ENCODE measurements at places on chromosomes 5 and 9.

DNA sequence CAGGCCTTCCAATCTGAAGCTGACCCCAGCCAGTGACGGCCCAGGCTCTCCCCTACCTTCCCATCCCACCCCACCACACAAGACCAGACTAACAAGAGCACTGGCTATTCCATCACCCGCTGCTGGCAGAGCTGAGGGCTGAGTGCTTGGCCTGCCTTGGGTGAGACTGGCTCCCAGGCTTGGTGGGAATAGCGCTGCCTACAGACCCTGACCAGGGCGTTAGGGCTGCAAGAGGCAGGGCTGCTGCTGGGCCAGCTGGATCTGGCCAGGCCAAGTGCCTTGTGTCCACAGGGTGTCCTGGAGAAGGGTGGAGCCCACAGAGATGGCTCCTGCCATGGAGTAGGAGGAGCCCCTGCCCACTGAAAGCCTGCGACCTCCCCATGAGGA is 31.6 kb upstream of the ANGPTL2 start:
- DNase-seq, result peak; percentile 21

DNA sequence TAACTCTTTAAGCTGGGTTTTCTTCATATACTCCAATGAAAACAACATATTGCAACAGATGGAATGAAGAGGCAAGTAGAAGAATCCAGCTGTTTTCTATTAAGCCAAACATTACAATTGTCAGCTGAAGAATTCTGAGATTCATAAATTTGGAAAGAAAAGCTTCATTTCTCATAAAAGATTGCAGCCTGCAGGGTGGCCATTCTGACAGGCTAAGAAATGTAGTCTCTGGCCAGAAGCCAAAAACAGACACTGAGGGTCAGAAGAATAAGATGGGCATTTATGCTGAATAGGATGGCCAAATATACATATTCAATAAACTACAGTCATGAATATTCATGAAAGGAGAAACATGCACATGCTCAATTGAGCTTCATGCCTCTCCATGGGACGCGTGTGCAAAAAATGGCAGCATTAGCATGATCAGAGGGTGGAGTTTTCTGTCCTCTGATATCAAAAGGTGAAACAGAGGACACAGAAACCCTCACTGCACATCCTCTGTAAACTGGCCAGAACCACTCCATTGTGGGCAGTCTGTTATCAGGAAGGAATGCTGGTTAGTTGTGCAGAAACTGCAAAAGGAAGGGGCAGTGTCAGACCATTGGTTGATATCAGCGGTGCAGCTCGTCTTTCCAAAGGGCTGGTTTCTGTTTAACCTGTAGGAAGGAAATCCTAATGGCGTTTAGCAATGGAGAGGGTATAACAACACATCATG is 50.2 kb downstream of the FXN start:
- no peak for DNase-seq

DNA sequence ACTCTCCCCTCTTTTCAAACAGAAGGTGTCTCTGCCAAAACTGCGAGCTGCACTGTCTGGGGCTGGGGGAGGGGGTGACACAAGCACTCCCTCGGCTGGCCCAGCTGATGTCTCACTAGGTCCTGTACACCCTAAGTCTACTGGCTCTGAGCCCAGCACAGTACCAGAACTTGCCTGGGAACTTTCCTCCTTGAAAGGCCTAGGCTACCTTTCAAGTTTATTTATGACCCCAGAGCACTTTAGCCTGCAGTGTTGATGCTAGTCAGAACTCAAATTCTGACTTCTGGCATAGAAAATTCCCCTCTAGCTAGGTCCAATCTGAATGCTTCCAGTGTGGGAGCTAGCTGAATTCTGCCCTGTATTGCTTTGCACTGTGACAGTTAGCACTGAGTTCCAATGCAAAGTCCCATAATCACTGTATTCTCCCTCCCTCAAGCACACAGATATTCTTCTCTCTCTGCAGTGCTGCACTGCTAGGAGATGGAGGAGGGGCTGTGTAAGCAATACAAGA is 10.5 kb downstream of the LURAP1L start:
- DNase-seq, result no peak

DNA sequence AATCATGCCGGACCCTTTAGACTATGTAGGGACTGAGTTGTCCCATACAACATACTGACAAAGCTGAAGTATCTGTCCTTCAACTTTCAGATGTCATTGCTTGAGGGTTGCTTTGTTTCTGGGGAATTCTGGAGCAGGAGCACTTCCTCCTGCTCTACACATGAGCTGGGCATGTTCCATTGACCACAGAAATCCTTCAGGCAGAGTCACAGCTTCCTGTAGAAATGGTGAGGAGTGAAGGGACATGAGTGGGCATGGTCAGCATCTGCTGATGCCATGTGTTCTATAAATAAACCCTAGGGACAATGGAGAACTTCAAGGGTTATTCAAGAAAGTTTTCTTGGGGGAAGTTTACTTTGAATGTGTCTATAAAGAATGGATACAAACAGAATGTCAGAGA is 296.6 kb upstream of the FBXL7 start:
- no peak for DNase-seq
